ENCODE measurements at places on chromosomes 7 and 10. TPM values are rescaled to one million over a fixed set of nuclear protein-coding genes. Genes with fewer than 3 reads are reported as not detected.

Gene CTAGE15
- total RNA-seq, result 0.20 TPM

- H3K27ac ChIP-seq, result no peak overlapping the region
- H3K4me3 ChIP-seq, result no peak overlapping the region
- no peaks in the 10 kb centered on the region for H3K36me3 ChIP-seq
- no peaks in the 10 kb centered on the region for H3K4me1 ChIP-seq
Observed at GRCh38 chr10:68202960-68203353, 29.0 kb downstream of the ATOH7 start.

Gene HTRA1
- not detected for total RNA-seq

GRCh38 chr7:129095258-129095657 lies 40.3 kb upstream of the TNPO3 start:
- H3K4me3 ChIP-seq, result no peak overlapping the region
- H3K4me1 ChIP-seq, result peaks cover 15% of the 10 kb centered on the region
- no peak for DNase-seq

Gene ATG9B
- 12.3 TPM for total RNA-seq

- H3K36me3 ChIP-seq, result peaks cover 31% of the 10 kb centered on the region
- peaks cover 60% of the 10 kb centered on the region for H3K4me1 ChIP-seq
- peak overlapping the region; percentile 25 for H3K27ac ChIP-seq
- DNase-seq, result no peak
- H3K27me3 ChIP-seq, result no peaks in the 10 kb centered on the region
Observed at GRCh38 chr7:44438816-44439215, 51.6 kb downstream of the NUDCD3 start.

DNA sequence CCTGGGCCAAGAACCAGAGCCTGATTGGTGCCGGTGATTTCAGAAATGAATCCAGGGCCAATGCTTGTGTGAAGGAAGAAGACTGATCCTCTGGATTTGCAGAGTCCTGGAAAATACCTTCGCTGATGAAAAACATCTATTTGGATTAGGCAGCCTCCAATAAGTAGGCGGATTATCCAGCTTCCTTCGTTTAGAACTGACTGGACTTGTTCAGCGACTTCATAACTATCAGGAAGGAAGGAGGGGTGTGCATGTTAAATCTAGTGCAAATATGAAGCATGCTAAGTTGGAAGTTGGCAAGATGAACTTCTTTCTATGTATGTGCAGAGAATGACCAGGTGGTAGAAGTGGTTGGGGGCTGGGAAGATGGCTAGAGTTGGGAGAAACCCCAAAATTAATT lies 41.0 kb downstream of the NKX2-3 start:
- H3K27ac ChIP-seq, result no peak overlapping the region
- DNase-seq, result no peak
- H3K4me3 ChIP-seq, result no peak overlapping the region

Gene ZNF467
- total RNA-seq, result 0.21 TPM

DNA sequence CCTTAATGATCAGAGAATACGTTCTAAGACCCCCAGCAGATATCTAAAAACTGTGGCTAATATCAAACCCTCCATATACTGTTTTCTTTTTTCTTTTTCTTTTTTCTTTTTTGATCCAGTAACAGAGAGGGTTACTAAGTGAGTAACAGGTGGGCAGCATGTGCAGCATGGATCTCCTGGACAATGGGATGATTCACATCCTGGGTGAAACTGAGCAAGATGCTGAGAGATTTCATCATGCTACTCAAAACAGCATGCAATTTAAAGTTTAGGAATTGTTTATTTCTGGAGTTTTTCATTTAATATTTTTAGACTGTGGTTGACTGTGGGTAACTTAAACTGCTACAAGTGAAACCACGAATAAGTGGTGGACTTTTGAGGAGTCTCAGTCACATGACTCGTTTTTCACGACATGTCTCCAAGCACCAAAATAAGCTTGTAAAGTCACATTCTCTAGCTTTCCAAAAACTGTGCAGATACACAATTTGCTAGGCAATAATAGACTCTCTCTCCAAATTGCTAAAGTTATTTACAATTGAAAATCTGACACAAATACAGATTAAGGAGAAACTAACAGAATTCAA lies 716.2 kb downstream of the NXPH1 start:
- no peaks in the 10 kb centered on the region for H3K36me3 ChIP-seq
- DNase-seq, result no peak
- no peaks in the 10 kb centered on the region for H3K4me1 ChIP-seq
- H3K27ac ChIP-seq, result no peak overlapping the region

GRCh38 chr7:141664450-141664849 lies 37.5 kb downstream of the DENND11 start:
- H3K27ac ChIP-seq, result no peak overlapping the region
- H3K27me3 ChIP-seq, result no peaks in the 10 kb centered on the region
- H3K4me3 ChIP-seq, result no peak overlapping the region
- DNase-seq, result no peak

Gene HECW1
- total RNA-seq, result not detected

DNA sequence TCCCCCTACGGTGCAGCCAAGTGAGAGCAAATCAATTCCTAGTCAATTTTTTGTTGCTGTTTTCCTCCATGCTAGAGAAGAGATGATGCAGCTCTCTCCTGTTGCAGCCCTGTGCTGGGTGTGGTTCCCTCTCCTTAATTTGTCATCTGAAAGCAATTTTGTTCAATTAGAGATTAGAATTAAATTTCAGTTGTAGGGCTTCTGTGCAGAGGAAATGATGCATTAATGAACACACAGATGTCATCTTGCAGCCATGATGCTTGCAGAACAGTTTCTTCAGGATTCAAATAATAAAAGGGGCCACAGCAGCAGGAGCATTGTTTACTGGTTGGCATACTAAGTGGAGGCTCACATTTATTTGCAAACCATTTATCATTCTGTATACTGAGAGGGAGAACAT lies 266.0 kb downstream of the AUTS2 start:
- no peaks in the 10 kb centered on the region for H3K36me3 ChIP-seq
- no peaks in the 10 kb centered on the region for H3K4me1 ChIP-seq

DNA sequence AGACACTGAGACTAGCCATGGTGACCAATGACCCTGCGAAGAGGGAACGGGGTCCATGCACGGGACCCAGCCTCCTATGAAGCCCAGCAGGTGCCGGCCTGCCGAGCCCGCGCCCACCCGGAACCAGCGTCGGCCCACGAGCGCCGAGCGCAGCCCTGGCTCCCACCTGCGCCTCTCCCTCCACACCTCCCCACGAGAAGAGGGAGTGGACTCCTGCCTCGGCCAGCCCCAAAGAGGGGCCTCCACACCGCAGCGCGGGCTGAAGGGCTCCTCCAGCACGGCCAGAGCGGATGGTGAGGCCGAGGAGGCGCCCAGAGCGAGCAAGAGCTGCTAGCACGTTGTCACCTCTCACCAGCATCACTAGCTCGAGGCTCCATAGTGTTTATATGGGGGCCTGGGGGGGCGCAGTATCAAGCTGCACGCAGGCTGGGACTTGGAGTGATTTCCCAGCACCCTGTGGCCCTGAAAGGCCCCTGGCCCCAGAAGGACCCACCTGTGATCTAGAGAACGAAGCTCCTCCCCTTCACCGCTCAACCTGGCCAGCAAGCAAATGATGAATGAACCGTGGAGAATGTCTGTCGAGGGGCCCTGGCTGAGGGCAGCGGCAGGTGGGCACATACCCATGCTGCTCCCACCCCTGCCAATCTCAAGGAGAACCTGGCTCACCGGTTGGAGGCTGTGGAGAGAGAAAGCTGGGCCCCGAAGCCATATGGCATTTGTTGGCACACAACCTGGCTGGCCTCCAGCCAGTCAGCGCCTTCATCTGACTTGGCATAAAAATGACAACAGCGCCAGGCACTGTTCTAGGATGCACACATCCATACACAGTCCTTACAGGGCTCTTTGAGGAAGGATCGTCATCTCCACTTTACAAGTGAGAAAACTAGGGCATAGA lies 30.7 kb downstream of the GHRHR start:
- H3K4me1 ChIP-seq, result no peaks in the 10 kb centered on the region
- H3K27me3 ChIP-seq, result peaks cover 11% of the 10 kb centered on the region
- H3K27ac ChIP-seq, result no peak overlapping the region
- DNase-seq, result no peak
- no peaks in the 10 kb centered on the region for H3K36me3 ChIP-seq

- peaks cover 8% of the 10 kb centered on the region for H3K36me3 ChIP-seq
- peaks cover 26% of the 10 kb centered on the region for H3K27me3 ChIP-seq
- no peak for DNase-seq
Observed at GRCh38 chr10:13457958-13458686, 70.7 kb downstream of the BEND7 start.

GRCh38 chr7:136637813-136638212 lies 230.6 kb upstream of the CHRM2 start:
- no peak overlapping the region for H3K27ac ChIP-seq
- no peaks in the 10 kb centered on the region for H3K36me3 ChIP-seq
- H3K4me1 ChIP-seq, result no peaks in the 10 kb centered on the region
- H3K27me3 ChIP-seq, result no peaks in the 10 kb centered on the region
- no peak for DNase-seq
- H3K4me3 ChIP-seq, result no peak overlapping the region

GRCh38 chr7:28608731-28609130 lies 196.4 kb downstream of the CREB5 start:
- H3K27ac ChIP-seq, result no peak overlapping the region
- H3K4me3 ChIP-seq, result no peak overlapping the region
- H3K36me3 ChIP-seq, result no peaks in the 10 kb centered on the region
- peaks cover 3% of the 10 kb centered on the region for H3K4me1 ChIP-seq
- H3K27me3 ChIP-seq, result peaks cover 3% of the 10 kb centered on the region

DNA sequence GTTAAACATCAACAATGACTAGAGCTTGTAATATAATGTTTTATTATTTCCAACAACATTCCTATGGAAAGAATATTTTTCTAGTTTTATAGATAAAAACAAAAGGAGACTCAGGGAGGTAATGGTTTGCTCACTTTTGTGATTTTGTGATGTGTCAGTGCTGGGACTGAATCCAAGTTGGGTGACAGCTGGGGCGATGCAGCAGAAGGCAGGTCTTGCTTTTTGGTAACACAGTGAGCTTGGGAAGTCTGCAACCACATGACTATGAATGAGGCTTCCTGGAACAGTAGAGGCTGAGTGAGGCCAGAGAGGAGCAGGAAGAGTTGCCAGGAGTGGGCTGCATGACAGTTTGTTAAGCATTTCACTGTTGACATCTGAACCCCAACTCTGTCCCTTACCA lies 4.9 kb upstream of the YKT6 start:
- H3K4me1 ChIP-seq, result peaks cover 12% of the 10 kb centered on the region
- no peak overlapping the region for H3K27ac ChIP-seq
- H3K36me3 ChIP-seq, result peaks cover 4% of the 10 kb centered on the region
- no peak overlapping the region for H3K4me3 ChIP-seq
- DNase-seq, result no peak

DNA sequence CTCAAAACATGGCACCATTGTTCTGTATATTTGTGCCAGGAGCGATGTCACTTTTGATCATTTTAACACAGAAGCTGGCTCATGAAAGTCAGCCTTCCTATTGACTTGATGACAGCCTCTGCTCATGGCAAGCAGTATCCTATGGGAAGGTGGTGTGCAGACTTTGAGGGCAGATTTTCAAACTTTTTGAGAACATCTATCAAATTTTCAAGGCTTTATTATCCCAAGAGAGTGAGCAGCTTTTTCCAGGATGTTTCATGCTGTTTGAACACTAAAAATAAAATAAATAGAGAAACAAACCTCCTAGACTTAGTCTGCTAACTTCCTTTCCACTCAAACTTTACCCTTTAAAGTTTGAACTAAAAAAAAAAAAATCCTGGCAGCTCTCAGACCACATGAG lies 20.3 kb downstream of the FAM13C start:
- no peaks in the 10 kb centered on the region for H3K4me1 ChIP-seq
- H3K36me3 ChIP-seq, result no peaks in the 10 kb centered on the region
- no peaks in the 10 kb centered on the region for H3K27me3 ChIP-seq

Data from activated naive CD8-positive, alpha-beta T cell treated with anti-CD3 and anti-CD28 coated beads for 36 hours (primary cell).